ENCODE measurements at places on chromosomes 5 and 9. TPM values are rescaled to one million over a fixed set of nuclear protein-coding genes. Genes with fewer than 3 reads are reported as not detected.

- no peaks in the 10 kb centered on the region for H3K4me1 ChIP-seq
- H3K27ac ChIP-seq, result no peak overlapping the region
- H3K4me3 ChIP-seq, result no peak overlapping the region
- no peak for DNase-seq
- H3K27me3 ChIP-seq, result peaks cover 13% of the 10 kb centered on the region
- no peaks in the 10 kb centered on the region for H3K36me3 ChIP-seq
These were observed 20.5 kb upstream of the TXN start for GRCh38 chr9:110276781-110277180.

GRCh38 chr9:16099732-16100536 is 547.1 kb downstream of the CCDC171 start:
- no peaks in the 10 kb centered on the region for H3K36me3 ChIP-seq
- no peak overlapping the region for H3K4me3 ChIP-seq
- H3K27ac ChIP-seq, result peak overlapping the region; percentile 93

- H3K36me3 ChIP-seq, result peaks cover 1% of the 10 kb centered on the region
- no peaks in the 10 kb centered on the region for H3K27me3 ChIP-seq
- H3K4me3 ChIP-seq, result peak overlapping the region; percentile 57
- H3K4me1 ChIP-seq, result no peaks in the 10 kb centered on the region
- H3K27ac ChIP-seq, result no peak overlapping the region
These were observed 674 bp downstream of the TSPAN17 start for GRCh38 chr5:176647843-176648473.

- peaks cover 14% of the 10 kb centered on the region for H3K4me1 ChIP-seq
- no peak for DNase-seq
- no peak overlapping the region for H3K27ac ChIP-seq
These were observed 493.1 kb downstream of the ZNF608 start for GRCh38 chr5:124253203-124253810.

- no peak overlapping the region for H3K27ac ChIP-seq
- no peaks in the 10 kb centered on the region for H3K36me3 ChIP-seq
- H3K27me3 ChIP-seq, result no peaks in the 10 kb centered on the region
- no peaks in the 10 kb centered on the region for H3K4me1 ChIP-seq
These were observed 75.2 kb downstream of the TENT4A start for GRCh38 chr5:6788439-6788838.

DNA sequence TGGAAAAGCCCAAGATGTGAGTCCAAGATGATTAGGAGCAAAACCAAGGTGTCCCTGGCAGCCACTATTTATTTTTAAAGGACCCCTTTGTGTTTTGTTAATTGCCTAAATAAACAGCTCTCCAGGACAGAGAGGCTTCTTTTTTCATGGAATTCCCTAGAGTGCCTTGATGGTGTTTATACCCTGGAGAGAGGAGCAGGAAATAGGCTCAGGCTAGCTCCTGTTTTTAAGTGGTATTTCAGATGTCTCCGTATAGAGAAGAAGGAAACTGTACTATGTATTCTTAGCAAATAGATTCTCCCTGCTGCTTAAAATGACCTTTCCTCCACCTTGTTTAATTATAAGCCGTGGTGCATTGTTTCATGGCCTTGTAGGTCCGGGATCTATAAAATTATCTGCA is 292.4 kb downstream of the CD180 start:
- no peak for DNase-seq
- H3K4me3 ChIP-seq, result no peak overlapping the region
- H3K27ac ChIP-seq, result no peak overlapping the region

- DNase-seq, result no peak
- H3K27me3 ChIP-seq, result no peaks in the 10 kb centered on the region
- no peak overlapping the region for H3K27ac ChIP-seq
- H3K4me1 ChIP-seq, result no peaks in the 10 kb centered on the region
These were observed 48.0 kb downstream of the FGF1 start for GRCh38 chr5:142637871-142638270.

DNA sequence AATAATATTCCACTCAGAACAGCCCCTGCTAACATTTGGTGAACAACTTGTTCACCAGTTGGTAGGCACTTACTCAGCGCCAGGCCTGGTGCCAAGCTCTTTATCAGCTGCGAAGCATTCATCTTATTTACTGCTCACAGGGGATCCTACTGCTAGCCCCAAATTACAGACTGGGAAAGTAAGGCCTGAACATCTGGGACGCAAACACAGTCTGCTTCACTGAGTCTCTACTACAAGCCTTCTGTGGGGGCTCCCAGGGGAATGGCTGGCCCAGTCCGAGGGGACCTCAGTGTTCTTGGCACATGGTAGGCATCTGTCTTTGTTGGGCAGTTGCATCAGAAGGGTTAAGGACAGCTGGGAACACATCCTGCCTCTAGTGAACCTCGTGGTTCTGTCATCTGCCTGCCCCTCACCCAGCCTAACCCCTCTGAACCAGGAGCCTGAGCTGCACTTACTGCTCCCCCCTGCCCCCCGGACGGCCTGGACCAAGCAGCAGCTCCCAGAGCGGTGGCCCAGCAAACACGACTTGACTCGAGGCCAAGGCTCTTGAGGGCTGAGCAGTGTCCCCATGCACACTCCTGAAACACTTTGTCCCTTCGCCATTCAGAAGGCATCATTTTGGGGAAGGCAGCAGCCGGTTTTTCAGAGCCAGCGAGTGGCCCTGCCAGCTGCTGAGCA is at the start of gene PHYHD1:
PHYHD1 (plus strand) TSS at position 602 of the 678 bp plus-strand sequence. CDS start 1,342 bp downstream, outside the sequence.
- H3K4me1 ChIP-seq, result no peaks in the 10 kb centered on the region
- peak; percentile 71 for DNase-seq
- H3K36me3 ChIP-seq, result peaks cover 2% of the 10 kb centered on the region
- peak within 1 kb of the TSS; percentile 55 for H3K4me3 ChIP-seq
- H3K27me3 ChIP-seq, result no peaks in the 10 kb centered on the region
- peak within 1 kb of the TSS; percentile 92 for H3K27ac ChIP-seq

GRCh38 chr5:140267559-140268018 is 35.3 kb downstream of the PFDN1 start:
- H3K36me3 ChIP-seq, result no peaks in the 10 kb centered on the region
- H3K27ac ChIP-seq, result peak overlapping the region; percentile 76
- peaks cover 12% of the 10 kb centered on the region for H3K4me1 ChIP-seq
- no peaks in the 10 kb centered on the region for H3K27me3 ChIP-seq

DNA sequence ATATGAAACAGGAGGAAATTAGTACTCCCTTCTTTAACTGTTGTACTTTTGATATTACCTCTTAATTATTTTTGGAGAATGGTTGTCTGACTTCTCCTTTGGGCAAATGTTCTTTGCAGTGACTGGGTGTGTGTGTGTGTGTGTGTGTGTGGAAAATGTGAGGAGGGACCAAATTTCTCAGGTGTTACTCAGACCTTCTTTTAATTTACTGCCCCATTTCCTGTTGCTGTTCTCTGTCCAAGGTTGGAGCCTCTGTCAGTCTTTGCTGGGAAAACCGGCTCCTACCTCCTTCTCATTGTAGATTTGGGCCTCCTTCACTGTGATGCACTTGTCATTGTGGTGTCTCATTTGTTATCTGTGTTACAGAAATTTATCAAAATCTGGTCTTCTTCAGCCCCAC is 68.4 kb downstream of the PBX3 start:
- no peaks in the 10 kb centered on the region for H3K27me3 ChIP-seq
- peak overlapping the region; percentile 53 for H3K27ac ChIP-seq
- DNase-seq, result no peak
- no peak overlapping the region for H3K4me3 ChIP-seq
- peaks cover 11% of the 10 kb centered on the region for H3K4me1 ChIP-seq

DNA sequence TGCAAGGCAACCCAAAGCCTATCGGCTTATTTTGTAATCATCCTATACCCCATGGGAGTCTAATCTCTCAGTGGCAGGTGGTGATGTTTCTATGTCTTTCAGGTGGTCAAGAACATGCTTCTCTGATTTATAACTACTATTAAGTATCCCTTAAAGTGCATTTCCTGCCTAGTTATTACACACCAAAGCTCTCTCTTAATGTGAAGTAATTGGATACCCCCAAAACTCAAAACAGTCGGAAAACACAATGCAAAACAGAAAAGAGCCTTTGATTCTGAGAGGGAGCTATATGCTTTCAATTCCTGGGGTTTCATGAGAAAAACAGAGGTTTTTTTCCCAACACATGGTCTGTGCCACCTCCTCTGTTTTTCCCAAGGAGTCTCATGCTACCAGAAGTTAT is 416.4 kb downstream of the CSNK1G3 start:
- DNase-seq, result no peak
- H3K4me3 ChIP-seq, result no peak overlapping the region
- no peaks in the 10 kb centered on the region for H3K36me3 ChIP-seq
- H3K4me1 ChIP-seq, result no peaks in the 10 kb centered on the region
- H3K27me3 ChIP-seq, result no peaks in the 10 kb centered on the region

- H3K27me3 ChIP-seq, result no peaks in the 10 kb centered on the region
- H3K36me3 ChIP-seq, result no peaks in the 10 kb centered on the region
- no peak overlapping the region for H3K4me3 ChIP-seq
- DNase-seq, result no peak
- peak overlapping the region; percentile 89 for H3K27ac ChIP-seq
These were observed 267.1 kb downstream of the GADD45G start for GRCh38 chr9:89871871-89872331.

DNA sequence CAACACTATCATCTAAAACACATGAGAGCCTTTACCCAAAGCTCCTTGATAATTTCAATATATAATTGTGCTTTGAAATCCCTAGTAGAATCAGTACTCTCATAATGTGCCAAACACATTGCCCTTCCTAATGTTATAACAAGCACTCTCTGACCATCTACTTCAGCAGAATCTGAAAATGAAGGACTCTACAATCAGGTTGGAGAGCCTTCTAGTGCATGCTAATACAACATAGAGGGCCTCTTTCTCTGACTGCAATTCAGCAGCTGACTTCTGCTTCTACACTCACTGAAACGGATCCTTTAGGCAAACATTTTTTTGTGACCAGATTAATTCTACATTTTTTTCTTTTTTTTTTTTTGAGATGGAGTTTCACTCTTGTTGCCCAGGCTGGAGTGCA is 155.6 kb downstream of the EPB41L4A start:
- H3K36me3 ChIP-seq, result no peaks in the 10 kb centered on the region
- H3K4me3 ChIP-seq, result no peak overlapping the region

DNA sequence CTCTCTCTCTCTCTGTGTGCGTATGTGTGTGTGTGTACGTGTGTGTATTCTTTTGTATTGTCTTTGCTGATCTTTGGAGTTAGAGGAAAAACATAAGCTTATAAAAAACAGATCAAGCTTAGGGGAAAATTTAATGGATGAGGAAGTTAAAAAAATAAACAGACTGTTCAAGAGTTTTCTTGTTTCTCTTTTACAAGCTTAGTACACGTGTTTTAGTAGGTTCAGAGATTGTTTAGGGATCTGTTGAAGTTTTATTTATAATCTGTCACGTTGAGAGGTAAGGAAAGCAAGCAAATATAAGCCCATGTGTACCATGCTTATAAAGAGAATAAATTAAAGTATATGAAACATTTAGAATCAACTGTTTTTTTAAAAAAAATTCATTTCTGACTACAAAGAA is 1470.3 kb upstream of the NUDT12 start:
- peaks cover 9% of the 10 kb centered on the region for H3K4me1 ChIP-seq
- H3K27me3 ChIP-seq, result no peaks in the 10 kb centered on the region

DNA sequence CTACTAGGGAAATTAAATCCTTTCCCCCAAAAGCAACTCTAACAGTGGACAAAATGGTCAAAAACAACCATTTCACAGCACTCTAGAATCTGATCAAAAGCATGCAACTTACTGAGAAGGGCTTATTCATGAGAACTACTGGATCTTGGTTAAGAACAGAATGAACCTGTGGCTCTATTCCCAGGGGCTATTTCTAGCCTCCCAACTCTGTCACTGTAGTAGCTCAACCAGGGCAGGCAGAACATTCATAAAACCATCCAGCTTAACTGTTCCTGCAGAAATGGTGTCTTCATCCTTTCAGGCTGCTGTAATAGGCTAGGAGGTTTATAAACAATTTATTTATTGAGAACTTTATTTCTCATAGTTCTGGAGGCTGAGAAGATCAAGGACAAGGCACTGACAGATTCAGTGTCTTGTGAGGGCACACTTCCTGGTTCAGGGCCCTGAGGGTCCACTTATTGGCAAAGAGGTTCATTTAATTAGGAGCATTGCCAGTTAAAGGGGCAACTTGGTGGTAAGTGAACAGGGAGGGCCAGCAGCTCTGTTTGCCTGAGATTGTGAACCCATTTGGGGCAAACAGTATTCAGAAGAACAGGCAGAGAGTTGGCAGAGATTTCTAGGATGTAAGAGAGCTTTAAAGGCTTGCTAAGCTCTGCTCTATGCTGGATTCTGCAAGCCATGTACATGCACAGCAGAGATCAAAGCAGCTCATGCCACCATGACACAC is 238.5 kb upstream of the FBXL7 start:
- no peak for DNase-seq
- H3K36me3 ChIP-seq, result no peaks in the 10 kb centered on the region
- H3K4me3 ChIP-seq, result no peak overlapping the region
- H3K27ac ChIP-seq, result no peak overlapping the region

DNA sequence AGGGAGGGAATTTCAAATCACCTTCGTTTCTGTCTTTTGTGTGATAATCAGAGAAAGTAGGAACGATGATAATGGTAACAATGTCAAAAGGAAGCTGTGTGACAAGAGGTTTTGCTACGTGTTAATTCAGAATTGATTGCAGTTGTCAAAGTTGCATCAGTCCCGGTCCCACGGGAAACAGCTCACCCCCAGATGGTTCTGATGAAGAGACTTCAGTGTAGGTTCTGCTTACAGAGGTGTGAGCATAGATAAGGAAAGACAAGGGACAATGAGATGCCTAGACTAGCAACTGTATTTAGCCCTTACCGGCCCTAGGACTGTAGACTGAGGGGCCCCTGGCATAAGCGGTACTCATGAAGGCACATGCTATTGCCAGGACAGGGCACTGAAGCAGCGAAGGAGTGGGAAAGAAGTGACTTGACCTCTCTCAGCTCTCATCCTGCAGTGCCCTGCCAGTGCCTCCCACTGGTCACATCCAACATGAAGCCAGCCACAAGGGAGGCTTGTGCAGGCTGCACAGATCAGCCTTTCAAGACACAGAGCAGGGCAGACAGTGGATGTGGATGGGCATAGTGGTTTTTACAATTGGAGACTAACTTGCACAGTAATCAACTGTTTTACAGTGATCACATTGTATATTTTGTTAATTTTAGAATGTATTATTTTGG is 21.1 kb downstream of the PDE8B start:
- no peaks in the 10 kb centered on the region for H3K27me3 ChIP-seq
- H3K4me1 ChIP-seq, result no peaks in the 10 kb centered on the region
- H3K4me3 ChIP-seq, result no peak overlapping the region
- H3K27ac ChIP-seq, result no peak overlapping the region
- DNase-seq, result no peak

- peaks cover 9% of the 10 kb centered on the region for H3K4me1 ChIP-seq
- DNase-seq, result no peak
- H3K27ac ChIP-seq, result no peak overlapping the region
- H3K27me3 ChIP-seq, result no peaks in the 10 kb centered on the region
- no peak overlapping the region for H3K4me3 ChIP-seq
- H3K36me3 ChIP-seq, result no peaks in the 10 kb centered on the region
These were observed 126.4 kb downstream of the HACD4 start for GRCh38 chr9:20904995-20905394.

- no peak overlapping the region for H3K4me3 ChIP-seq
- H3K27me3 ChIP-seq, result no peaks in the 10 kb centered on the region
- no peak for DNase-seq
- no peaks in the 10 kb centered on the region for H3K36me3 ChIP-seq
- no peaks in the 10 kb centered on the region for H3K4me1 ChIP-seq
These were observed 280.7 kb downstream of the KCTD16 start for GRCh38 chr5:144451187-144451973.

- no peak overlapping the region for H3K4me3 ChIP-seq
- no peak for DNase-seq
- H3K4me1 ChIP-seq, result peaks cover 37% of the 10 kb centered on the region
- H3K27me3 ChIP-seq, result no peaks in the 10 kb centered on the region
- H3K27ac ChIP-seq, result no peak overlapping the region
These were observed 18.9 kb downstream of the SEMA4D start for GRCh38 chr9:89478821-89479668.

Gene FGF1
- 0.81 TPM for total RNA-seq

Gene OR5C1
- total RNA-seq, result not detected

Gene CDC25C
- 2.7 TPM for total RNA-seq

Gene THBS4
- total RNA-seq, result 25.6 TPM

Gene TCOF1
- 46.0 TPM for total RNA-seq

Gene GNA14
- total RNA-seq, result 0.21 TPM

Gene LHX3
- not detected for total RNA-seq

Gene NUTM2G
- not detected for total RNA-seq

Gene FBP2
- total RNA-seq, result not detected

Gene INSL4
- not detected for total RNA-seq

Measured in cardiac muscle cell (in vitro differentiated cells and primary cell).